ENCODE measurements at places on chromosomes 13 and 19.

GRCh38 chr13:80399340-80400163 lies 58.6 kb upstream of the SPRY2 start:
- DNase-seq: no peak

DNA sequence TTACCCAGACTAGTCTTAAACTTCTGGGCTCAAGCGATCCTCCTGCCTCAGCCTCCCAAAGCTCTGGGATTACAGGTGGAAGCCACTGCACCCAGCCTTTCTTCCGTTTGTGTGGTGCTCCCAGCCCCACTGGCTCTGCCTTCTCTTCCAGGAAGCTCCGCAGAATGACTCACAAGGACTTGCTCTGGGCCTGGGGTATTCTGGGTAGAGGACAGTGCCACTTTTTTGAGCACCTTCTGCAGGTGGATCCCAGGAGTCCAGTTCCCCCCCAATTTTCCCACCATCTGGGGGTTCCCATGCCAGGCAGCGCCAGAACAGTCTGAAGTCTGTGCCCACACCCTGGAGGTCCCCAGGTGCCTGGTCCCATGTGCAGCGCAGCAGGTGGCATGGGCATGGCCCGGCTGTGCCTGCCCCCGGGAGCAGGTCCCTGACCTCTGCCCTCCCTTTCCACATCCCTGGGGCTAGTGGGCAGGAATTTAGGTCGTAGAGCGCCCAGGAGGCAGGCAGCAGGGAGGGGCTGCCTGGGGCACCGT lies 1.6 kb downstream of the REEP6 start:
- DNase-seq: no peak

DNA sequence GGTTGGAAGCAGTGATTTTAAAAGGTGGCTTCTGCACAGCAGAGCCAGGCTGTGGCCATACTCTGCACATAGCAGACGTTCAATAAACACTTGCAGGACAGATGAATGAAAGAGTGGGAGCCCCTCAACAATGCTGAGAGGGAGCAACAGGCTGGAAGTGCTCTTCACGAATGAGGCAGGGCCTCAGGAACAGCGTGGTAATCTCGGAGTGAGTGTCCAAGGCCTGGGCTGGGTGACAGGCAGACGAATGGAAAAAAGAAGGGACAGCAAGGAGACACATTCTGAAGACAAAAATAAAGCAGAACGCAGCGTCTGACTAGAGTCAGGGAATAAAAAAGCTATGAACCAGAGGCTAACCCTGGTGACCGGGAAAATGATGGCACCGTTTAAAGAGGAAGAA lies 11.1 kb downstream of the GJA3 start:
- no peak for DNase-seq

DNA sequence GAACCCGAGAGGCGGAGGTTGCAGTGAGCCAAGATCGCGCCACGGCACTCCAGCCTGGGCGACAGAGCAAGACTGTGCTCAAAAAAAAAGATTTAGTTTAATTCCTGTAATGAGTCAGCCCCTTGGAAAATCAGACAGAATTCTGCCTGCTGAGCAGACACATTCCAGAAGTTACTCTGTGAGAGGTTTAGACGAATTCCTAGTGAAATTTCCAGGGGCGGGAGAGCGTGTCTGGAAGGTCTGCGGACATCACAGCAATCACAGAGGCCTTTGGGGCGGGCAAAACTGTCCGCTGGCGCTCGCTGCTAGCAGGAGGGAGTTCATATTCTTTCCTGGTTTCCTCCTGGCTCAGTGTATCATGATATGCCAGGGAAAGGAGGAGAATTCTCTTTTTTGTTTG lies 17.5 kb downstream of the MISP start:
- DNase-seq: no peak

- DNase-seq: no peak
Measured at GRCh38 chr19:32811151-32811550, 58.4 kb downstream of the SLC7A9 start.

- no peak for DNase-seq
Measured at GRCh38 chr13:60012488-60012887, 151.2 kb downstream of the DIAPH3 start.

GRCh38 chr19:835210-835810 lies 5.5 kb upstream of the PRTN3 start:
- DNase-seq: no peak

- no peak for DNase-seq
Measured at GRCh38 chr13:94454334-94454733, 25.1 kb downstream of the DCT start.

DNA sequence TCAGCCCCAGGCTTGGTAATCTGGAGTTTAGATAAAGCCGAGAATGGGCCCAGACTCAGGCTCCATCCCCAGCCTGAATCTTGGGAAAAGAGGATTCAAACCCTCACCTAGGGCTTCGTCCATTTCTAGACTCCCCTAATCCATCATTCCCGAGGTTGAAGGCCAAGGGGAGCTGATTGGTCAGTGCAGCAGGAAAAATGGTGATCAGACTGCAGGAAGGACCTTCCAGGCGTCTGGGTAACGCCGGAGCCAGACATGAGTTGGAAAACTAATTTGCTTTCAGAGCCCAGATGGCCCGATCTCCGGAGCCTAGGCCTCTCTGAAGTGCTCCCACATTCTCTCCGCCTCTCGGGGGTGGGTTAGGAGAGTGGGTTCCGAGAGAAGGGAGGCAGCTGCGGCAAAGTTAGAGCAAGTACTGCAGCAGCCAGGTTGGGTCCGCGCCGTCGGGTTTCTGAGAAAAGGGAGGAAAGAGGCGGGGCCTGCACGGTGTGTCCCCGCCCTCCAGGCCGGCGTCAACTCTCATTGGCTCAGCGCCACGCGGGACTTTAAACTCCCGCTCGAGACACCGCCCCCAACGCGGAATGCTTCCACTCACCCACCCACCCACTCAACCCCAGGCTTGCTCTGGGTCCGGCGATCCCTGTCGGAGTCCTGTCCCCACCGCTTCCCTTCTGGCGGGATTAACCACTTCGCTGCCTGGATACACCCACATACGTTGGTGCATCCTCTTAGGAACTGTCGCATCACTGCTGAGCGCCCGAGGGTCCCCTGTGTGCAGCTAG lies 788 bp upstream of the RTBDN start:
- DNase-seq: no peak

- DNase-seq: no peak
Measured at GRCh38 chr19:31223740-31224534, 125.3 kb downstream of the TSHZ3 start.

DNA sequence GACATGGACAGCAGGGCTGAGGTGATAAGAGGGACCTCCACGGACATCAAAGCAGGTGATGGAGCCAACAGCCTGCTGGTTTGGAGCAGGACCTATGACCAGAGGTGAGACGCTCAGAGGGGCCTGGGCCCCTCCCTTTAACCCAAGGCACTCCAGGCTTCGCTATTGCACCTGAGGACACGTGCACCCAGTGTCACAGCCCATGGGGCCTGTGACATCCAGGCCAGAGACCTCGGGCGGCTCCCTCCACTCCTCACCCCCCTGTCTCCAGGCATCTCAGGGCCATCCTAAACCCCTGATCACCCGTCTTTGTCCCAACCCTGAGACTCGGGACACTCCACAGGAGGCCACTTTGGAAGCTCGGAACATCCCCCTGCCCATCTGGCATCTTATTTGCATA lies 12.9 kb downstream of the ADGRE5 start:
- no peak for DNase-seq

- no peak for DNase-seq
Measured at GRCh38 chr19:38068826-38069225, 155.2 kb downstream of the DPF1 start.

DNA sequence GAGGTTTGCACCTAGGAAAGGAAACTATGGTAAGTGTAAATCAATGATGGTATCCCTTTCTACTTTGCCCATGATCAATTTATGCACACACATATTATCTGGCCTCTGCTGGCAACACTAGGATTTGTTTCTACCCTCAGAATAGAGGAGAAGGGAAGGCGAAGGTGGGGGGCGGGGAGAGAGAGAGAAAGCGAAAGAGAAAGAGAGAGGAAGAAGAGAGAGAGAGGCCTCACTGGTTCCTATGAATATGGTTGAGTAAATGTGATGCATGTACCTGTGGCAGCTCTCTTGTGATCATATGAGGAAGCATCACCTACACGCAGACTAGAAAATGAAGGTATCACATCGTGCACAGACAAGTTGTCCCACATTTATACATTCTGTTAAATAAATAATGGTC lies 882.0 kb upstream of the SLITRK6 start:
- DNase-seq: no peak

- DNase-seq: no peak
Measured at GRCh38 chr19:1316466-1316865, 30.8 kb downstream of the EFNA2 start.

DNA sequence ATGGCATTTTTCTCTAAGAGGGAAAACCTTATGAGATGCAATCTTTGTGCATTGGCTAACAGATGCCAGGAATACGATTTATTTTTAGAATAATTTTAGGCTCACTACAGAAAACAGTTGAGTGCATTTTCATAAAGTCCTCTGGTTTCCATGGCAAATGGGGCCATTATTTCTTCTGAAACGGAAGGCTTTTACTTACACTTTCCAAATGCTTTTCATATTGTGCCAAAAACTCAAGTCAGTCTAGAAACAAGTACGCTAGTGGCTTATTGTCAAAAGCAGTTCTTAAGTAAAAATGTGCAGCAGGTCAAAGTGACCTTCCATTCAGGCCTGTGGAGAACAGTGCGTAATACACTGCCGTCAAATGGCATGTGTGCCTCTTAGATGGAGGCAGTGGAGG lies 628.7 kb downstream of the EFNB2 start:
- DNase-seq: no peak

DNA sequence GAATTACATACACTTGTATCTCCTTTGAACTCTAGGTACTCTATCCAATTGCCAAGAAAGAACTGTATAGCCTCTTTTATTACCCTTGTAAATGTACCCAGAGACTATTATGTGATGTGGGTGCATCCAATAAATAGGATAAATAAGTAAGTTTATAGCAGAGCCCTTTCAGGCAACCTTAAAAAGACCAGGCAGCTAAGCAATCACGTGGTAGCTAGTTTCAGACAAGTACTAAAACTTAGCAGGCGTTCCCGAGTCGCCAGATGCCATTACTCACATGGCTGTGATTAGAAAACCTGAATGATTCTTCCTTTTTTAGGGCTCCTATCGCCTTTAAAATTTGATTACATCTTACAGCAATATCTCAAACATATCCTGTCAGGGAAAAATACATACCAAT lies 1303.0 kb downstream of the EFNB2 start:
- no peak for DNase-seq

- DNase-seq: no peak
Measured at GRCh38 chr19:15421721-15422260, 3.0 kb upstream of the AKAP8L start.

DNA sequence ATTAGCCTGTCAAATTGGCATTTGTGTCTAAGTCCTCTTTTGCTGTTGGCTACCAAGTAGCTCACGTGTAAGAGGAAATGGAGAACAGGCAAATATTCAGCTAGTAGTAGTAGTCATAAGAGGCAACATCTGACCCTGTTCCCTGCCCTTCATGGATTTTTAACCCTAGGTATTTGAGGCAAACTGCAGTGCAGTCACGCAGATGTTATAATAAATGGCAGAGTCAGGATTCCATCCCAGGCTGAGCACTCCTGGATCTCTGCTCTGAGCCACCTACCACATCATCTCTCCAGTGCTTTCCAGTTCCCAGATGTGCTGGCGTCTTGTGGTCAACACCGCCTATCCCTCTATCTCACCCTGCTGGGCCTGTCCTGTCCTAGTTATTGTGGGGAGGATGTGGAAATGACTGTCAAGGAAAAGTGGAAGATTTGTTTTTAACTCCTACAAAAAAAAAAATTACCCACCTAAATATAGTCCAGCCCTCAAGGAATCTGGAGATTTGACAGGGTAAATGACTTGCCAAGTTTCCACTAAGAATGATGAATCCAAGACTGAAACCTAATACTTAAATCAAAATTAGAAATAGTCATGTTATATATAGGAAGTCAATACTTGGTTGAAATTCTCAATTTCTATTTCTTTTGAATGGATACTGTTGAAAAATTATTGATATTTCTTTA lies 322.9 kb downstream of the GPC6 start:
- no peak for DNase-seq

- DNase-seq: no peak
Measured at GRCh38 chr13:107271227-107271626, 703.3 kb upstream of the ARGLU1 start.

- no peak for DNase-seq
Measured at GRCh38 chr19:41398050-41398418, 416 bp downstream of the BCKDHA start.

DNA sequence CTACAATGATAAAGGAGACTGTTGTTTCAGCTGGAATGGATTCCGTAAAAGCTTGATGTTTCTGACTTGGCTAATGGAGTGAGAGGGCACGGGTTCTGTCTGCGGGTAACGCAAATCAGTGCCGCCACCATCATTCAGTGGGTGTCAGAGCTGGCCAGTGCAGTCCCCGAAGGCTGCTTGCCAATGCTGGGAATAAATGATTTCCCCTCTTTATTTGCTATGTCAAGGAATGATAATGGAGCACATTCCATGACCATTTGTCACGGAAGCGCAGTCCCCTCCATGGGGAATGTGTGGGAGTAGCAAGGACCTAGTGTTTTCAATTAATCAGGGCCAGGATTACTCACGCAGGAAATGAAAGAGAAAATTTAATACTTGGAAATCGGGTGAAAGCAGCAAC lies 899.3 kb downstream of the UQCRFS1 start:
- DNase-seq: no peak

GRCh38 chr13:92547266-92547665 lies 679.3 kb upstream of the GPC6 start:
- DNase-seq: no peak

DNA sequence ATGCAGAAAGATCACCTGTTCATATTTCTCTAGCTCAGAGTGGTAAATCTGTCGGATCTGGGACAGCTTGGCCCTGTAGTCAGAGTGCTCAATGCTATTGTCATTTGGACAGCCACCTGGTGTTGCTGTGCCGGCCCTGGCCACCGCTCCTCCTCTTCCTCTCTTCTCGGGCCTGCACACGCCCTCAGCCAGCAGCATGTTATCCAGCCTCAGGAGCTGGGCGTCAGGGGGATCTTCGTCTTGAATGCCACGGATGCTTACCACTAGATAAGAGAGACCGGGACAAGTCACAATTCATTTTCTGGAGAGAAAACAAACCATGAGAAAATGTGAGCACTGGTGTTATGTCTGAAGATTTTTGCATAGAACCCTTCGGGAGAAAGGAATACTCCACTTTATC lies 32.5 kb downstream of the CILP2 start:
- no peak for DNase-seq

GRCh38 chr13:91045351-91046034 lies 302.0 kb upstream of the MIR17HG start:
- DNase-seq: no peak

GRCh38 chr13:78430166-78430791 lies 173.1 kb downstream of the POU4F1 start:
- no peak for DNase-seq
